ENCODE measurements at places on chromosomes 6 and 20. TPM values are rescaled to one million over a fixed set of nuclear protein-coding genes. Genes with fewer than 3 reads are reported as not detected.

Gene LY6G6F
- not detected for total RNA-seq

Gene FOXF2
- total RNA-seq: 0.16 TPM

Gene ZNF311
- 0.08 TPM for total RNA-seq

- no peak for DNase-seq
These were observed 53.5 kb downstream of the RAB44 start for GRCh38 chr6:36751091-36751490.

DNA sequence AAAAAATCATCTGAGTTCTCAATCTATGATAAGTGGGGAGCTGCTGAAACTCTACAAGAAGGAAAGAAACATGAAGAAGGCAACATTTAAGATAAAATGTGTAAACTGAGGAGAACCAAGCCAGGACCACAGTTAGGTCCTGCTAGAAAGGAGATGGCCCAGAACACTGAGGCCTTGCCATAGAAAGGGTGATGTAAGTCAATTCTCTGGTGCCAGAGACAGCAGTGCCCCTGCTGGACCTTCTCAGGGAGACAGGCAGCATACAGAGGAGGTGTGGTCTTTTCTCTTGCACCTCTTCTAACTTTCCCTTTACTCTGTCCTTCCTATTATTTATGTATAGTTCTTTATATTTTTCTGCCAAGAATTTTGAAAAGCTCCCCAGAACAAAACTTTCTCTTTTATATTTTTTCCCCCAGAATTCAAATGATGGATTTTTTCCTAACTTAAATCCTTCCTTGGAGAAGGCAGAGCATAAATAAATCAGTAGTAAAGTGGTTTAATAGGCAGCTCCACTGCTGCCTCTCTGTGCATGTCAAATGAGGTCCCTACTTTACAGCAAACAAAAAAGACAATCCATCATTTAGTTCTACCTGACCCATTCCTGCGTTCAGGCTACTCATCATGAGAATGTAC is 9.0 kb downstream of the UQCC2 start:
- no peak for DNase-seq

DNA sequence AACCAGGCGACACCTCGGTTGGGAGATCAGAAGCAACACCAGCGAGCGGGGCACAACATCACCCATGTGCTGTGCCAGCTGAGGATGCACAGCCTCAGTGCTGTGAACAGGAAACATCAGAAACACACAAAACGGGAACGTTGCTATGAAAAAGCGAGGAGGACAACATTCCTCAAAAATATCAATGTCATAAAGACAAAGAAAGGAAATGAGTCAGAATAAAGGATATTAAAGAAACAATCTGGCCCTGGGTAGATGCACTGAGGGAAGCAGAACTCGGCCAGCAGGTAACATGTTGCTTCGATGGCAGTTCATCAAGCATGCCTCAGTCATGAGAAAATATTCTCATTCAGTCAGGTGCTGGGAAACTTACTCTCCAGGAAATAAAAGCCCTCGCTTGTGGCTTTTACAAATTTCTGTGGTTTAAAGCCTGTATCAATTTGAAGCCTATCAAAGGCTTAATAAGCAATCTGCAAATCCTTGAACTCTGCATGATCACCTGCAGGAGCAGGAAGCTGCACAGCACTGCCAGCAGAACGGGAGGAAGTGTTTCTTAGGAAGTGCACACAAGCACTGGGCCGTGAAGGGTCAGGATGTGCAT is 77.5 kb downstream of the GINS1 start:
- no peak for DNase-seq

Data from Right ventricle myocardium superior (tissue), 1 donor.